ENCODE measurements at places on chromosomes 3 and 15. TPM values are rescaled to one million over a fixed set of nuclear protein-coding genes. Genes with fewer than 3 reads are reported as not detected.

CELF6 gene
- 0.58 TPM for total RNA-seq

SLC12A1 gene
- total RNA-seq, result not detected

MOBP gene
- 0.34 TPM for total RNA-seq

KNG1 gene
- not detected for total RNA-seq

ACAA1 gene
- total RNA-seq, result 52.9 TPM

CYFIP1 gene
- total RNA-seq, result 19.2 TPM

HHLA2 gene
- total RNA-seq, result 1.9 TPM

TLR9 gene
- 2.3 TPM for total RNA-seq

GRCh38 chr3:71128961-71129360 is 454.6 kb downstream of the FOXP1 start:
- H3K4me3 ChIP-seq, result peak overlapping the region; percentile 97
- H3K27me3 ChIP-seq, result no peaks in the 10 kb centered on the region
- peak overlapping the region; percentile 98 for H3K27ac ChIP-seq
- H3K36me3 ChIP-seq, result peaks cover 11% of the 10 kb centered on the region
- no peak for DNase-seq

DNA sequence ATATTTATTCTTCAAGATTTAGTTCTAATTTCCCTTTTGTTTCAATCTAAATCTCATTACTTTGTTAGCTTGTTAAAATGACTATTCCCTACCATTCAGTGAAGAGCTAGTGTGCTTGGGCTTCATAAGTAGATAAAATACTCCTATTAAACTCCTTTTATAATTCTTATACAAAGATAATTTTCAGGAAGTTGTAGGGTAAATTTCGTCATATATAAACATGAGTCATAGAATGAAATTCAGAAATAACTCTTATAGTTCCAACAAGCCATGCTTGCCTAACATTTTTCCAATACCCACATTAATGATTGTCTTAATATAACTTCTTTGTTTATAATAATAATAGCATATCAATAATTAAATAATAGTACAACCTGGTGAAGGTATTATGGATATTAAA is 407.3 kb downstream of the NAALADL2 start:
- no peak overlapping the region for H3K27ac ChIP-seq
- no peaks in the 10 kb centered on the region for H3K4me1 ChIP-seq
- no peak overlapping the region for H3K4me3 ChIP-seq
- no peaks in the 10 kb centered on the region for H3K36me3 ChIP-seq

- H3K27ac ChIP-seq, result no peak overlapping the region
- H3K36me3 ChIP-seq, result no peaks in the 10 kb centered on the region
- H3K4me1 ChIP-seq, result peaks cover 29% of the 10 kb centered on the region
- no peak for DNase-seq
- H3K4me3 ChIP-seq, result no peak overlapping the region
These were observed 21.4 kb downstream of the ERICH6 start for GRCh38 chr3:150682279-150682678.

GRCh38 chr3:103977417-103977816 is 1389.3 kb upstream of the ALCAM start:
- no peak for DNase-seq
- H3K4me1 ChIP-seq, result no peaks in the 10 kb centered on the region
- no peaks in the 10 kb centered on the region for H3K36me3 ChIP-seq
- no peak overlapping the region for H3K4me3 ChIP-seq

GRCh38 chr15:58410353-58410752 is 21.4 kb upstream of the LIPC start:
- peak overlapping the region; percentile 95 for H3K4me3 ChIP-seq
- peaks cover 19% of the 10 kb centered on the region for H3K4me1 ChIP-seq
- peak; percentile 36 for DNase-seq
- peak overlapping the region; percentile 90 for H3K27ac ChIP-seq
- peaks cover 4% of the 10 kb centered on the region for H3K36me3 ChIP-seq

- no peak overlapping the region for H3K27ac ChIP-seq
- no peaks in the 10 kb centered on the region for H3K36me3 ChIP-seq
- peaks cover 7% of the 10 kb centered on the region for H3K4me1 ChIP-seq
- peaks cover 49% of the 10 kb centered on the region for H3K27me3 ChIP-seq
These were observed 59.5 kb upstream of the RYK start for GRCh38 chr3:134309987-134310700.

DNA sequence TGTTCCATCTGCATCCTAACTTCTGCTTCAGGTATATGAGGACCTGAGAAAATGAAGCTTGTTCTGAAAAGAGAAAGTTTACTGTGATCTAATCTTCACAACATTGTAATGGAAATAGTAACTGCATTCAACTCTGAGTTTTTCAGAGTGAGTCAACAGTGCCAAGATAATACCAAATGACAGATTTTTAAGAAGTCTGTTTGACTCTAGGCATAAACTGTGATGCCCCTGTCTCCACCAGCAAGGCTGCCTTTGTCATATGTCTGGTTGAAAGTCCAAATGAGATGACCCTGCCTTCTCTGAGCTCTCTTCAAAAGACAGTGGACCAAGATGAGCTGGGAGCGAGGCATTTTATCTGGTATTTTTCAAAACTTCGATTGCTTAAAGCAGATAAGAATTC is 44.8 kb upstream of the B3GNT5 start:
- H3K27ac ChIP-seq, result peak overlapping the region; percentile 56
- no peaks in the 10 kb centered on the region for H3K27me3 ChIP-seq

- H3K4me3 ChIP-seq, result no peak overlapping the region
- H3K36me3 ChIP-seq, result no peaks in the 10 kb centered on the region
- no peaks in the 10 kb centered on the region for H3K4me1 ChIP-seq
These were observed 57.7 kb downstream of the GATM start for GRCh38 chr15:45320581-45321205.

DNA sequence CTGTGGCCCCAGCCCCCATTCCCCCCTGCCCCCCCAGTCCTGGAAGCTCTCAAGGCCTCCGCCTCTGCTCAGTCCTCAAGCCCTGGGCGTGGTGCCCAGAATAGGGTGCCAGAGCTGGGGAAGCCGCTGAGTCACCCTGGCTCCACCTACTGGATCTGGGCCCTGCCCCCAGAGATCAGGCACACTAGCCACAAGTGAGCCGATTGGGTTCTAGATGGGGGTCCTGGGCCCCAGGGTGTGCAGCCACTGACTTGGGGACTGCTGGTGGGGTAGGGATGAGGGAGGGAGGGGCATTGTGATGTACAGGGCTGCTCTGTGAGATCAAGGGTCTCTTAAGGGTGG is 5.7 kb downstream of the EIF4G1 start:
- DNase-seq, result peak; percentile 51
- peaks cover 23% of the 10 kb centered on the region for H3K36me3 ChIP-seq
- H3K4me1 ChIP-seq, result peaks cover 58% of the 10 kb centered on the region
- no peak overlapping the region for H3K27ac ChIP-seq
- no peaks in the 10 kb centered on the region for H3K27me3 ChIP-seq

GRCh38 chr3:52381623-52382022 is 63.3 kb downstream of the SEMA3G start:
- no peak overlapping the region for H3K27ac ChIP-seq
- no peaks in the 10 kb centered on the region for H3K27me3 ChIP-seq
- no peaks in the 10 kb centered on the region for H3K36me3 ChIP-seq
- no peaks in the 10 kb centered on the region for H3K4me1 ChIP-seq
- no peak for DNase-seq

DNA sequence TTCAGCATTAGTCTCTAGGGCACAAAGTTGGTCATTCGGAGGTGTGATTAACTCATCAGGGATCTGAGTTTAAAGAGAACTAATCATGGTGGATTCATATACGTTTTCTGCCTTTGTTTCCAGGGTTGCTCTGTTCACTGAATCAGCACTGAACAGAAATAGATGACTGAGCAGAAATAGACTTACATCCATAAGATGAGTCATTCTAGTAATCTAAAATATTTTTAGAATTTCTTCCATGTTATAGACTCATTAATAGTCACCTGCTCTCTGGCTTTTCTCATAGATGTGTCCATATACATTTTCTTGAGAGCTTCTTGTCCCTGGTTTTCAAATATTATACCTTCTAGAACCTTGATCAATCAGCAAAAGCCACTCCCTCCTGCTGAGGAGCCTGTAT is 837.6 kb upstream of the DPPA4 start:
- DNase-seq, result no peak
- no peaks in the 10 kb centered on the region for H3K4me1 ChIP-seq
- H3K4me3 ChIP-seq, result no peak overlapping the region
- H3K36me3 ChIP-seq, result no peaks in the 10 kb centered on the region
- H3K27ac ChIP-seq, result no peak overlapping the region

GRCh38 chr15:78537266-78537905 is 2.9 kb upstream of the PSMA4 start:
- DNase-seq, result no peak
- H3K4me3 ChIP-seq, result no peak overlapping the region
- H3K27me3 ChIP-seq, result no peaks in the 10 kb centered on the region
- H3K27ac ChIP-seq, result no peak overlapping the region

- H3K36me3 ChIP-seq, result no peaks in the 10 kb centered on the region
- no peak for DNase-seq
- H3K4me1 ChIP-seq, result peaks cover 6% of the 10 kb centered on the region
- no peaks in the 10 kb centered on the region for H3K27me3 ChIP-seq
- H3K27ac ChIP-seq, result no peak overlapping the region
- H3K4me3 ChIP-seq, result no peak overlapping the region
These were observed 526.8 kb upstream of the TBL1XR1 start for GRCh38 chr3:177724020-177724638.

DNA sequence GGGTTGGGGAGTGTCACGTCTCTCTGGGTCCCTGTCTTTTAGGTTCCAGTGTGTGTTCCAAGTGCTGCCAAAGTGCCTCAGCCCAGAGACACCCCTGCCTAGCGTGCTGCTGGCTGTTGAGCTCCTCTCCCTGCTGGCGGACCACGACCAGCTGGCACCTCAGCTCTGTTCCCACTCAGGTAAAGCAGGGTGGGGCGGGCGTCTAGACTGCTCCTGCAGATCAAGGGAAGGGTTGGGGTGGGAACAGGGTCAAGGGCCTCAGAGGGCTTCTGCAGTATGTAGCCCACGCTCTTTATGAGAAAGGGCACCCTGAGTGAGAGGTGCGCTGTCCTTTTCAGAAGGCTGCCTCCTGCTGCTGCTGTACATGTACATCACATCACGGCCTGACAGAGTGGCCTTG is 17.2 kb downstream of the ATRIP start:
- no peak overlapping the region for H3K4me3 ChIP-seq
- no peaks in the 10 kb centered on the region for H3K27me3 ChIP-seq
- peaks cover 32% of the 10 kb centered on the region for H3K4me1 ChIP-seq
- no peak for DNase-seq
- H3K27ac ChIP-seq, result no peak overlapping the region

DNA sequence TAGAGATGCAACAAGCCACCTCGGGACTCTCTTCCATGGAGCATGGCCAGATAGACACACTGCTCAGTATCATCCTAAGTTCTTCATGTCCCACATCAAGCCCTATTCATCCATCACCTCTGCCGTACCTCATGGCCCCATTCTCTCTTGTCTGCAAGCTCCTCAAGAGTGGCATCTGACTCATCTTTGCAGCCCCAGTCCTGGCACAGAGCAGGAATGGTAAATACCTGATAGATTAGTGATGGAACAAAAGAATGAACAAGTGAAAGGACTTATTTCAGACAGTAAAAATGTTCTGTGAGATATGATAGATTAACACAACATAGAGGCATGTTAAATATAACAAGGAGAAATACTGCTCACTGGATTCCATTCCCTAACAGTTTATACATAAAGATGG is 176.4 kb downstream of the ISL2 start:
- DNase-seq, result no peak
- H3K4me1 ChIP-seq, result no peaks in the 10 kb centered on the region
- H3K36me3 ChIP-seq, result no peaks in the 10 kb centered on the region
- H3K27ac ChIP-seq, result no peak overlapping the region

DNA sequence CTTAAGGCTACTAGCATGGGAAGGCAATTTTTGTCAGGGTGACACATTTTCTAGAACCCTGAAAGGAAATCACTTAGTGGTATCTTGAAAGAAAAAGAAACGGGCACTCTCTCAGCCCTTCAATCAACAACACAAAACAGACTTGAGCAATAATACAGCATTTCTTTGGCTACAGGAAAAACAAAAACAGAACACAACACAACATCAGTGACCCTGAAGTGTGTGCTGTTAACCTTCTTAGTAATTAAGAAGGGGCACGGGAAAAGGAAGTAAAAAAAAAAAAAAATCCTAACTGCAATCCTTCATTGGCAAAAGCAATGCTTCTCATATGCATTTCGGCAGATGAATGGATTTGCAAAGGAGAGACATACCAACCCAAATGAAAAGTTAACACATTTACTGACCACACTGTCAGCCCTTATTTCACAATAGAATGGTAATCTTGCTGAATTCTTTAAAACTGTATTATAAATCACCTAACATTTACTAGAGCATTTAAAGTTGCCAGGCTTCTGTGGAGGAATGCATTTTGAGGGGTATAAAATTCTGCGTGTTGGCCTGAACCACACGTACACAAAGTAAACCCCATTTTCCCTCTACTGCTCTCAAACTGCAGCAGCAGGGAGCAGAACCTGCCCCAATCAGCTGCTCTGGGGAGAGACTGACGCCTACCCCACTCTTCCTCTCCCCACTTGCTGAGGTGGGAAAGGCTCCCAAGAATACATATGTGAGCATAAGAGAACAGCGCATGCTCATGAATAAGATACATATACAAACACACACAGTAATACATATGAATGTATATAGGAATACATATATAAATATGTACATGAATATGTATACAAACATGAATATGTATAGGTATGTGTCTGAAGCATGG is 198.5 kb downstream of the FOXP1 start:
- peaks cover 90% of the 10 kb centered on the region for H3K4me1 ChIP-seq
- DNase-seq, result no peak
- H3K27me3 ChIP-seq, result no peaks in the 10 kb centered on the region
- H3K4me3 ChIP-seq, result peak overlapping the region; percentile 52

DNA sequence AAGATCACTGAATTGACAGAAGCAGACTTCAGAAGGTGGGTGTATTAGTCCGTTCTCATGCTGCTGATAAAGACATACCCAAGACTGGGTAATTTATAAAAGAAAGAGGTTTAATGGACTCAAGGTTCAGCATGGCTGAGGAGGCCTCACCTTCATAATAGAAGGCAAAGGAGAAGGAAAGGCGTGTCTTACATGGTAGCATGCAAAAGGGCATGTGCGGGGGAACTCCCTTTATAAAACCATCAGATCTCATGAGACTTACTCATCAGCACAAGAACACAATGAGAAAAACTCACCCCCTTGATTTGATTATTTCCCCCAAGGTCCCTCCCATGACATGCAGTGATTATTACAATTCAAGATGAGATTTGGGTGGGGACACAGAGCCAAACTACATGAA is 416.3 kb upstream of the EPHA3 start:
- no peaks in the 10 kb centered on the region for H3K36me3 ChIP-seq
- H3K27ac ChIP-seq, result no peak overlapping the region
- H3K4me1 ChIP-seq, result no peaks in the 10 kb centered on the region
- DNase-seq, result no peak

DNA sequence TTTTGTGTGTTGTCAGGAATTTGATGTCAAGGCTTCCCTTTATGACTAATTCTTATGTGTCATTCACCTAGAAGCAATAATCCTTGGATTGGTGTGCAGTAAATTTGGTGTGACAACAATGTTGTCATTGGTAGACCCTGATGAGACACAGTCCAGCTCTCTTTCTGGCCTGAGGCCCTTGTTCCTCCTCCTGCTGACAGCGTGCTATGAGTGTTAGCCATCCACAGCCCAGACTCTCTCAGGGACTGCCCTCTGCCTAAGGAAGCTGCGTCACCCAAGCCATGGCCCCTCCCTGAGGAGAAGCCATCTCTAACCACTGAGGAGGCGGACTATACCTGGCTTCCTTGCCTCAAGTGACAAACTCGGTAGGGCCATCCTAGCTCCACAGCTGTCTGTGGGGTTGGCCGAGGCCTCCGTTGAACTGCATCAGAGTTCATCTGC is 13.3 kb upstream of the TM4SF1 start:
- H3K27ac ChIP-seq, result no peak overlapping the region
- H3K4me1 ChIP-seq, result no peaks in the 10 kb centered on the region
- H3K4me3 ChIP-seq, result no peak overlapping the region
- DNase-seq, result no peak
- no peaks in the 10 kb centered on the region for H3K36me3 ChIP-seq
- peaks cover 7% of the 10 kb centered on the region for H3K27me3 ChIP-seq

- no peak for DNase-seq
- H3K27ac ChIP-seq, result no peak overlapping the region
- H3K4me1 ChIP-seq, result no peaks in the 10 kb centered on the region
- H3K4me3 ChIP-seq, result no peak overlapping the region
- H3K36me3 ChIP-seq, result no peaks in the 10 kb centered on the region
These were observed 1004.6 kb upstream of the NR2F2 start for GRCh38 chr15:95325763-95326404.

Data from activated T-cell treated with anti-CD3 and anti-CD28 coated beads, Interleukin-2, amount 50 U/mL, for 72 hours (primary cell).